GM12892 (cell line): ENCODE measurements at places on chromosomes 4 and X.

DNA sequence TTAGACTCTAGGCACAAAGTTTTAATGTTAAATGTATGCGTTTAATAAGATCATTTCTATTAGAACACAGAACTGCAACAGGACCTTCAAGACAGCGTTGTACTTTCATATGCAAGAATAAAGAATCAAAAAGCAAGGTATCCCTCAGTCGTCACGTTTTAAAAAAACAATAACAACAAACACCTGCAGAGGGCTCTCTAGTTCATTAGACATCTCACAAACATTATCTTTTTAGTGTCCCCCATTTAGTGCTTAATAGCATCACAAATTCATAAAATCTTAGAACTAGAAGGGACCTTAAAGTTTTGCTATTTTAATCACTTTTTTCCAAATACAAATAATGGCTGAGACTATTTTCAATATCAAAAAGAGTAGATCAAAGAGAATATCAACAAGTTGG is 236.6 kb downstream of the DCHS2 start:
- no peak for DNase-seq

- no peak for DNase-seq
These were observed 204.1 kb upstream of the NEIL3 start for GRCh38 chr4:177105536-177105935.

GRCh38 chrX:110175146-110175545 is 142.7 kb downstream of the AMMECR1 start:
- no peak for DNase-seq

DNA sequence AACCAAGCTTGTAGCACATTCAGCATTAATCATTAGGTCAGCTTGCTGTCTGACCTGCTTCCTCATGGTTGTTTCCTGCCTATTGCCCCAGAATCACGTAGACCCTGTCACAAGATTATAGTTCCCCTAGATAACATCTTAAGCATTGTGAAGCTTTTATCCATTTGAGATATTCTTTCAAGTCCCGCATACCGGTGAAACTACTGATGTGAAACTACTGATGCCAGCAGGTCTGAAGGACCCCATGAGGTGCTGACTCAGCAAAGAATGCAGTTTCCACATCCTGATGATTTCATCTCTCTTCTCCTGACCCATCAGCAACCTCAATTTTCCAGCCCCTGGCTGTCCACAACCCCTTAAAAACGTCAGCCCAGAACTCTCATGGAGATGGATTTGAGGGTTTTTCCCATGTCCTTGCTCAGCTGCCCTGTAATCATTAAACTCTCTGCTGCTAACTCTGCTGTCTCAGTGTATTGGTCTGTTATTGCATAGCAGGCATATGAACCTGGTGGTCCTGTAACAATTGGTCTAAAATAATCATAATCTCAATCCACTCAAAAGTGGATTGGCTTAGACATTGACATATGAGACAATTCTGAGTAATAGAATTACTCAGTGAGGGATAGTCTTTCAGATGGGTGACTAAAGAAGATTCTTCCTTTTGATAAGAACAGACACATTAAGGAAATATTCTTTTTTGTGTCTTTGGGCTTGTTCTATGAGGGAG is 26.3 kb upstream of the UBA6 start:
- DNase-seq, result no peak

GRCh38 chr4:94933799-94934198 is 176.0 kb downstream of the BMPR1B start:
- DNase-seq, result no peak
